ENCODE measurements at places on chromosomes 7 and 10. TPM values are rescaled to one million over a fixed set of nuclear protein-coding genes. Genes with fewer than 3 reads are reported as not detected.

- no peak for DNase-seq
These were observed 1.2 kb downstream of the CFAP69 start for GRCh38 chr7:90246171-90246570.

- no peak for DNase-seq
These were observed 967.8 kb upstream of the SORCS1 start for GRCh38 chr10:108132303-108132702.

GRCh38 chr10:69516316-69516715 is 56.9 kb downstream of the NEUROG3 start:
- DNase-seq, result no peak

The ADCYAP1R1 gene
- total RNA-seq, result 4.8 TPM

DNA sequence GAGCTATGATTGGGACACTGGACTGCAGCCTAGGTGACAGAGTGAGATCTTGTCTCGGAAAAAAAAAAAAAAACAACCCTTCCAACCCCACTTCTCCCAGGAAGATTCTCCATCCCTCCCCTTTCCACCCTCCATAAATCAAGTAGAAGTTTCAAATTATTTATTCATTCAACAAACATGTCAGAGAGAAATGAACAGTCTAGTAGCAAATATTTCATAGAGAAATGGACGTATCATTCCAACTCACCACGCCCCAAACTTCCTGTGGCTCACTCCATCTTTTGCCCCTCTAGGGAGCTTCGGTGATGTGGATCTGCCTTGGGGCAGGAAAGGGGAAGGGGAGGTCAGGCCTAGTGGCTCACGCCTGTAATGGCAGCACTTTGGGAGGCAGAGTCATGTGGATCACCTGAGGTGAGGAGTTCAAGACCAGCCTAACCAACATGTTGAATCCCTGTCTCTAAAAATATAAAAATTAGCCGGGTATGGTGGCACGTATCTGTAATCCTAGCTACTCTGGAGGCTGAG is 638 bp upstream of the TRAPPC14 start:
- DNase-seq, result no peak

The XPNPEP1 gene
- total RNA-seq, result 36.0 TPM

DNA sequence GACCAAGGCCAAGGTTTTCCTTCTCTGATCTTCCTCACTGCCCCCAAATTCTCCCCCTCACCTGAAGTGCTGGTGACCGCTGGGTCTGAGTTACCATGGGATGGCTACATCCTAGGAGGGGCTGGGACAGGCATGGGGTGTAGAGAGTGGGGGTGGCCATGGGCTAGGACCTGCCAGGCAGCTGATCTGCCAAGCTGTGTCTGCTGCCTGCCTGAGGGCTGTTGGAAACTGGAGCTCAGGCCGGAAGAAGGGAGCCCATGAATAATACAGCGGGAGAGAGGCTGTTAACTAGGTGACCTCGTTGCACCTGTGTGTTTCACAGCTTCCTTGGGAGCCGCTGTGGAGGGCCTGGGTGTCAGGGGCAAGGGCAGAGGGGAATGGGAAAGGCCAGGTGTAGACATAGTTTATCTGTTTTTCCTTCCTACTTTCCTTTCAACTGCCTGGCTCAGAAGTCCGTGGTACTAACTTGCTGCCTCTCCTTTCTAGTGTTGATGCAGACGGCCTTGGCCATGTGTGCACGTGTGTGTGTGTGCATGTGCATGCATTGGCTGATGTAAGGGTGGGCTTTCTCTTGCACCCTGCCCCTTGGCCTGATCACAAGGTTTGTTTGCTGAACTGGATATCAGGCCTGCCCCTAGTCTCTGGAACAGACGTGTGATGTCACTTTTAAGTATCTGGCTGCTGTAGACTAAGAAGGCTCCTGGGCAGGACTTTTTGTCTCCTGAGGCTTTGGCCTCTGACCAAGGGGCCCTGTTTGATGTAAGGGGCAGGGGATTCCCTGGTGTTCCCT is 11.9 kb downstream of the CDH23 start:
- no peak for DNase-seq

- DNase-seq, result no peak
These were observed 155.4 kb downstream of the ATE1 start for GRCh38 chr10:121772406-121772805.

The KIF11 gene
- 0.78 TPM for total RNA-seq

- DNase-seq, result peak; percentile 84
These were observed 83.0 kb upstream of the DNAJB6 start for GRCh38 chr7:157253850-157254249.

- DNase-seq, result no peak
These were observed 569.4 kb downstream of the HTR7 start for GRCh38 chr10:90288391-90288933.

DNA sequence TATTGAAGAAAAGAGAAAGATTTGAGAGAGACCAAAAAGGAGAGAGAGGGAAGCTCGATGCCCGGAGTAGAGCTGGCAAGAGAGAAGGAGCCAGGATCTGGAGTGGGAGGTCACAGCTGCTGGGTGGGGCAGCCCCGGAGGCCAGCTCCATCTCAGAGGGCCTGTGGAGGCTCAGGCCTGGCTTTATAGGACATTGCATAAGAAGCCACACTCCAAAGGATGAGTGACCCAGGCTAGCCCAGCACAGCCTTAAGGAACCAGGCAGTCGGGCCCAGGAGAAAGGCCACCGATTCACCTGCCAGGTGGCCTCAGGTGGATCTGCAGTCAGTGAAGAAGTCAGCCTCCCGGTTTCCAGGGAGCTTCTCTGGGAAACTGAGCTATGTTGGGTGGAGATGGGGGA is 676 bp downstream of the PLAC9 start:
- peak; percentile 79 for DNase-seq

The TMEM236 gene
- 0.43 TPM for total RNA-seq

DNA sequence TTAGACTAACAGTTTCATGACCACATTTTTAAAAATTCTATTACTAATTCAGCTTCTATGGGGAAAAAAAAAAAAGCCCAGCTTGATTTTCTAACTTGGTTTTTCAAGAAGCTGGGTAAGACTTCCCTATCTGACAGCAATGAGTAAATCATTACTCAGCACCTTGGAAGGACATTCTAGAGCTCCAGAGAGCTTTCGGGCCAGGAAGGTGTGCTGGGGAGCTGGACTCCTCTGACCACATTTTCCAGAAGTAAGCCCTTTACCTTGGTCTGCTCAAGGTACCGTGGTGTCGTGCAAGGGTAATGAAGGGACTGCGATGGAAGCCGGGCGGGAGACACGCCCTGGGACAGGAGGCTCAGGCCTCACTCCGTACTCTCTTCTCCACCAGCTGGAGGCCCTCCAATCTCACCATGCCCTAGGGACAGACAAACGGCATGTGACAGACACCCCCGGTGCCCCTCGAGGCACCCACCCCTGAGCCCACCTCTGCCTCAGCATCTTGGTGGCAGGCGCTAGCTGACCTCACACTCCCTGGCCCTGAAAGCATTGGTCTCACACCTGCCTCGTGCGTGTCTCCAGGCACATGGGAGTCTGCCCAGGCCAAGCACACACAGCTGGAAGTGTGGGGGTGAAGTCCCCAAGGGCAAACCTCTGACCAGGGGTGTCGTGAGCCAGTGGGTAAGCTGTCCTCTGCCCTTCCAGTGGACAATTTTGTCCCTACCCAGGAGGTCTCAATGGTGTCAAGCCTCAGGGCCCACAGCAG is 152.1 kb downstream of the OAT start:
- DNase-seq, result no peak

GRCh38 chr10:69093933-69094332 is 6.0 kb downstream of the SRGN start:
- DNase-seq, result no peak

DNA sequence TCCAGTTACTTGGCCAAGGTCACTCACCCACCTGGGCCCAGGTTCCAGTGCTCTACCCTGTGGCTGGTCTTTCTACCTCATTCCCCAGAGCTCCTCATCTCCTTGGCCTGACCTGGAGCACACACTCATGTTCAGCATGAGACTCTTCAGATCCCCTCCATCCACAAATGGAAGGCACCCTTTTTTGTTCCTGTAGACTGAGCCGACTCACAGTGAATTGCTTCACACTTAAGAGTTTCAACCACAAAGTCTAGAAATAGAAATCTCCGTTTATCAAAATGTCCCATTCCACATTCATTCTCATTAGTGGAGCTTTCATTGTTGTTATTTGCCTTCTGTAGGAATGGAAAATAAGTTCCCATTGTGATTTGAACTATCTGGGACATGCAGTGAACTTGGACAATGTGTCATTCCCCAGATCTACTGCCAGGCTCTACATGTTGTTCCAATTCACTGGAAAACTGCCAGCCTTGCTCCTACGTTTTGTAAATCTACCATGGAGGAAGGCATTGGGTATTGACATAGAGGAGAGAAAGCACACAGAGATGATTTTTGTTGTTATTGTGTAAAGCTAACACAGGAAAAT is 125.3 kb upstream of the CELF2 start:
- no peak for DNase-seq

GRCh38 chr7:68730964-68731363 is 867.3 kb upstream of the AUTS2 start:
- DNase-seq, result no peak

The CALHM3 gene
- total RNA-seq, result not detected

DNA sequence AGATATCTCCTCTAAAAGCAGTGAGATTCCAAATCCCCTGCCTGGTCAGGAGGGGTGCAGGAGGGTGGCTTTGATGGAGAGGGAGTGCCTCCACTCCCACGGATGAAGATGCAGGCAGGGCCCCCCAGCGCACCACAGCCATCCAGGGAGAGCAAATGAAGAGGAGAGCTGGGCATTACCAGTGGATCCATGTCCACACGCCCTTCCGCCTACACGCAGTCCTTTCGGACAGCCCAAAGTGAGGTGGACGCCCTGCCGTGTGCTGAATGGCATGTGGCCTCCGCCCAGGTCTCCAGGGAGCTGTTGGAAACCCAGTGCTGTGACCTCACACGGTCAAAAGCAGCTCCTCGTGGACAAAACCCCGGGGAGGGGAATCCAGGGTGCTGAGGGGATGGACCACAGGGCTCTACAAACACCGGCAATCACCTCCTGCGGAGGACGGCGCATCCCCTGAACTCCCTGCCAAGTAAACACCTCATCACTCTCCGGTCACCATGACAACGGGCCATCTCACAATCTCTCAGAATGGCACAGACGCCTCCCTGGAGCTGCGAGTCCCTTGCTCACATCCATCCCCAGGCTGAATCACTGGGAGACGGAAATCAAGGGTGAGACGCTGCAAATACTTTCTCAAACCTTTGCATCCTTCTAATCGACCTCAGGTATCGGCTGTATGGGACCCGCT is 35.0 kb upstream of the DNAAF5 start:
- DNase-seq, result no peak

DNA sequence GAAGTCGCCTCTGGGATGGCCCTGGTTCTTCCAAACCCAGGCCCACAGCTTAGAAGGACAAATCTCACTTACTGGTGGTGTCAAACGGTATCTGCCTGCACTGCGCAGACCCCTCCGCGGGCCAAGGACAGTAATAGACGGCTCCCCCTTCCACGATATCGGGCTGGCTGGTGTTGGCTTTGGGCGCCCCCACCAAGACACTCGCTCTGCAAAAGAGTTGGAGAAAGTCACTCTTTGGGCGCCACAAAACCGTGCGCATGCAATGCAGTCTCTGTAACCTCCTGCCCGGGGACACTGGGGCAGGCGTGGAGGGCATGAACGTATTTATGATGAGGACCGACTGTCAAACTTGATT is 1.1 kb downstream of the ITGA8 start:
- no peak for DNase-seq

DNA sequence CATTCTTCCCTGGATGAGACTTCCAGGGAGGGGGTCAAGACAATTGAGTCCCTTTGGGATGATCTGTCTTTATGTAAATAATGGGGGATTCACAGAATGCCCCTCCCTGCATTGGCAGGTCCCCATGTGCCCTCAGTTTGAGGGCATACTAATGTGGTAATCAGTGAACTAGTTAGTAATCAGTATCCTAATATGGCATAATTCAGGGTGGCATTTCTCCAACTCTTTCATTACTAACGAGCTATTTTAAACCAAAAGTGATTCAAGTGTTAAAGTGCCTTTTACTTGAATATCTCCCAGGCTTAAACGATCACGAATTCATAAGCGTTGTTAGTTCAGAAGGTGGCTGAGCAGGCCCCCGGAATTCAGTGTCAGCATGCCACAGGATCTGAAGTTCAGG is 1.6 kb upstream of the DNAJB6 start:
- no peak for DNase-seq
